Stimulated activated CD4-positive, alpha-beta T cell treated with anti-CD3 and anti-CD28 coated beads, Interleukin-4, amount 100 ng/mL, for 24 hours (primary cell): ENCODE measurements at places on chromosomes 11 and 22.

- DNase-seq, result no peak
These were observed 22.5 kb downstream of the C22orf31 start for GRCh38 chr22:29039148-29039547.

DNA sequence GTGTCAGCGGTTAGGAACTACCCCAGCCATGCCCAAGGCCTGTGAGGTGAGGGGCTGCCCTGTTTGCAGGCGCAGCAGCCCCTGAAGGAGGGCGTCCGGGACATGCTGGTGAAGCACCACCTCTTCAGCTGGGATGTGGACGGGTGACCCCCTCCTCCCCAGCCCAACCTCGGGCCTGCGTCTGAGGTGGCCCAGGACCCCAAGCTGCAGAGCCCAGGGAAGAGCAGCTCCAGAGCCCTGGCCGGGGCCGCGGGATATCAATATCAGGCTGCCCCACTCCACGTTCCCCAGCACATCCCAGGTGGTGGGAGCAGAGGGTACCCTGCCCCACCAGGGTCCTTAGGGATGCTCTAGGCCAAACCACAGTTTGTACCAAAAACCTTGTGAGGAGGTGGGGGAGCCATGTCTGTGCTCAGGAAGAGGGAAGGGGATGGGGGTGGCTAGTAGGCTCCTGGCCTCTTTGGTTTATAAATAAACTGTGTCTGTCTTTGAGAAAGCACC is 39.3 kb downstream of the SGSM3 start:
- no peak for DNase-seq

GRCh38 chr11:65637794-65638419 is at the start of gene SIPA1:
Gene SIPA1, plus strand, starts transcription at chr11:65638101. Its CDS starts 2,821 bp downstream, at chr11:65640922.
- DNase-seq, result peak; percentile 70

- no peak for DNase-seq
These were observed 13.9 kb upstream of the CD82 start for GRCh38 chr11:44551456-44552139.

DNA sequence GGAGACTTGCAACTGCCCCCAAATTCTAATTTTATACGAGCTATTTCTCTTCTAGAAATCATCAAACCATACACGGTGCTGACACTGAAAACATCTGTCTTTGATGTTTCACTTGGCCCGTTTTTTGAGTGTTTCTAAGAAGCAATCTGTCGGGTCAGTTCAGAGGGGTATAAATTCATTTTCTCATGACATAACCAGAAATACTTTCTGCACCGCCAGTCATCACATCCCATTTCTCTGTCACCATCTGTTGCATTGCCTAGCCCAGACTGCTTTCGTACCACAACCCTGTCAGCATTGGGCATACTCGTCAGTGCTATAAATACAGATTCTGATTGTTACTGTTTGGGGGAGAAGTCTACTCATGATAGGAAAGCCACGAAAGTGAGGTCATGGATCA is 63.1 kb upstream of the CCDC90B start:
- DNase-seq, result no peak

GRCh38 chr11:115185931-115186330 is 318.3 kb downstream of the CADM1 start:
- DNase-seq, result no peak

- no peak for DNase-seq
These were observed 366.8 kb upstream of the CCDC179 start for GRCh38 chr11:23227078-23227445.
